Esophagus squamous epithelium (tissue), 5 donors: ENCODE measurements at places on chromosomes 2 and 18. TPM values are rescaled to one million over a fixed set of nuclear protein-coding genes. Genes with fewer than 3 reads are reported as not detected.

GRCh38 chr2:8346706-8347430, 335.0 kb upstream of the ID2 start:
- DNase-seq: no peak

GRCh38 chr2:216660496-216660895, 27.3 kb downstream of the IGFBP2 start:
- no peak for DNase-seq

GRCh38 chr18:9697121-9697520, 11.0 kb upstream of the RAB31 start:
- DNase-seq: no peak

DNA sequence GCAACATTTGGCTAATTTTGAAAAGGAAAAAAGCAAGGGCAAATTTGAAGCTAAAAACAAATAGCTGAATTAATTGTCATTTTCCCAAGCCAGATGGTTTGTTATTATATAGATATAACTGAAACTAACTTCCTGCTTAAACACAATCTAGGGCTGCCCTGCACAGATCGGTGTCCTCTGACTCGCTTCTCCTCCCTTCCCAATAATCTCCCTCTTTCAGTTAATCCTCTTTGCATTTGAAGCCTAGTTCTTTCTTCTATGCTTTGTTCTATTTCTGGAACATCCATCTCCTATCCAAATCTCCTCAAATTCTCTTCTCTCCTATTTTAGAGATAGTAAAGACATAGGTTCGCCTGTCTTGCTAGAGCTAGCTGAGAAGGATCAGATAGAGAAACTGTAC, 328.1 kb downstream of the SLC8A1 start:
- DNase-seq: no peak

Gene PLEKHH2
- total RNA-seq: 14.4 TPM

Gene HIBCH
- total RNA-seq: 31.5 TPM

Gene SERPINB3
- total RNA-seq: 911 TPM
